ENCODE measurements at places on chromosomes 5 and 9. TPM values are rescaled to one million over a fixed set of nuclear protein-coding genes. Genes with fewer than 3 reads are reported as not detected.

FOCAD gene
- 20.0 TPM for total RNA-seq

HAPLN1 gene
- total RNA-seq, result not detected

DDX4 gene
- not detected for total RNA-seq

PTGDS gene
- total RNA-seq, result not detected

RECK gene
- total RNA-seq, result 3.6 TPM

CENPH gene
- total RNA-seq, result 39.1 TPM

SHOC1 gene
- not detected for total RNA-seq

ZFP2 gene
- 0.35 TPM for total RNA-seq

SLC45A2 gene
- total RNA-seq, result not detected

TRIM7 gene
- 46.8 TPM for total RNA-seq

IL13 gene
- total RNA-seq, result not detected

NCS1 gene
- 42.3 TPM for total RNA-seq

MATR3 gene
- 344 TPM for total RNA-seq

SPIN1 gene
- total RNA-seq, result 47.6 TPM

RELL2 gene
- 1.5 TPM for total RNA-seq

PTGES gene
- 27.4 TPM for total RNA-seq

SLC4A9 gene
- total RNA-seq, result not detected

NR5A1 gene
- not detected for total RNA-seq

TYRP1 gene
- total RNA-seq, result not detected

ANKRD55 gene
- total RNA-seq, result not detected

DOLK gene
- 18.3 TPM for total RNA-seq

AGXT2 gene
- not detected for total RNA-seq

SLC22A4 gene
- 4.3 TPM for total RNA-seq

TTC23L gene
- total RNA-seq, result 0.12 TPM

MLANA gene
- total RNA-seq, result not detected

GABRA6 gene
- not detected for total RNA-seq
